ENCODE measurements at places on chromosomes 13 and 19.

DNA sequence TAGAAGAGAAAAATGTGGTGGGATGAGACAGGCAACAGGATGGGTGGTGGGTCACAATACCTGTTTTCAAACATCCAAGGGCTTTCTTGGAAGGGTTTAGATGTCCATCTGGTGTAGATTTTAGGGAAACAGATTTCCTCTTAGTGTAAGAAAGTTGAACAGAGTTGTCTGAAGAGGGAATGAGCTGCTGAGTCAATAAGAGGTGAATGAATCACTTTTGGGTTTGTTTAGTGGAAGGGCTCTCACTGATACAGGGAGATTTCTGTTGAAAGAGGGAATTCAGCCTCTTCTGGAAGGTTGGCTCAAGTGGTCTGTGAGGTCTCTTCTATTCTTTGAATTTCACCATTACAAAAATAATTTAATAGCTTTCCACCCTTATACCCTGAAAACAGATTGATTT is 54.6 kb downstream of the LACC1 start:
- no peak for DNase-seq

- no peak for DNase-seq
Observed at GRCh38 chr13:26673890-26674289, 86.7 kb downstream of the GPR12 start.

DNA sequence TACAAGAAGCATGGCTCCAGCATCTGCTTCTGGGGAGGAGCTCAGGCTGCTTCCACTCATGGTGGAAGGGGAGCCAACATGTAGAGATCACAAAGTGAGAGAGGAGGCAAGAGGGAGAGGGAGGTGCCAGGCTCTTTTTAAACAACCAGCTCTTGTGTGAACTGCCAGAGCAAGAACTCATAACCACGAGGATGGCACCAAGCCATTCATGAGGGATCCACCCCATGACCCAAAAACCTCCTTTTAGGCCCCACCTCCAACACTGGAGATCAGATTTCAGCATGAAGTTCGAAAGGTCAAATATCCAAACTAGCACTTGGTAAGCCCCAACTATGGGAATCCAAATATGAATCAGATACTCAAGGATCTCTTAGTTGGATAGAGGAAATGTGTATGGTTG is 131.2 kb downstream of the RXFP2 start:
- DNase-seq: peak; percentile 52

DNA sequence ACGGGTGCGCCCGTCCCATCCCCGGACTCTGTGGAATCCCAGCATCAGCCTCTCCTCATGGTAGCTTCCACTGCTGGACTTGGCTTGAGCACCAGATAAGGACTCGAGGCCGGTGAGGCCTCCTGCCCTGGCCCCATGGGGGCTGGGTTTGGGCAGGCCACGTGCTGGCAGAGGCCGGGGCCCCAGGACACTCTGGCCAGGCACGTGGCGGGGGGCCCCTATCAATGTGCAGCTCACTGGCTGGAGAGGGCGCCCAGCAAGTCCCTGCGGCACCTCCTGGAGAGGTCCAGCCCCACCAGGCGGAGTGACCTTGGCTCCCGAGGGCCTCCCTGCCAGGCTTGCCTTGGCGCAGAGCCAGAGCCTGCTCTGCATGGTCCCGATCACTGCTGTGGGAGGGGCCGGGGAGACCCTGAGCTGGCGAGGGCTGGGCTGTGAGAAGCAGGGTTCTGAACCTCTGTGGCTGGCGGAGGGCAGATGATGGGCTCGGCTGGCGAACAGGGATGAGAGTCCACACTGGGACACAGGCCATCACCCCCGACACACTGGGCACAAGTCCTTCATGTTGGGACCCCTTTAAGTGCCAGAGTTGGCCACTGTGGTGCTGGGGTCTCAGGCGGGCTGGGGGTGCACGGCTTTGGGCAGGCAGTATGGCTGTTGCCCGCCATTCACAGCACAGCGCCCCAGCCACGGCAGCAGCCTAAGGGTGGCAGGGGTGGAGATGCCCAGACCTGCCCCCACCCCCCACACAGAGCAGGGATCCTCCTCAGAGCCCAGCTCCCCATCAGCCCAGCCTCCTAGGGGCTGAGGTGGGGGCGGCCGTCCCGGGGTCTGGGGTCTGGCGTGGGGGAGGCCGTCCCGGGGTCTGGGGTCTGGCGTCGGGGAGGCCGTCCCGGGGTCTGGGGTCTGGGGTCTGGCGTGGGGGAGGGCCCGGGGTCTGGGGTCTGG is 19.1 kb downstream of the CEBPG start:
- DNase-seq: no peak

DNA sequence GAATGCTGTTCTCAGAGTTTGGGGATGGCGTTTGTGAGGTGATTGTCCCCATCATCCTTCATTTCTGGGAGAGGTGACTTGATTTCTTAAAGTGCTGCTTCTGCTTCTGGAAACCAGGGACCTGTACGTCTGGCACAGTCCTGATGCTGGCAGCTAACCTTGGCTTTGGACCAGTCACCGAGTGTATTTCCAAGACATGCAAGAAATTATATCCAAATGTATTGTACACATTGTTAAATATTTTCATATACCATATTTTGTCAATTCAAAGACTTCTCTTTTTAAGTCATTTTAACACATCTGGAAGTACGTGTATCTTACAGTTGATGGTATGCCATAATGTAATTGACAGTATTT is 97.4 kb downstream of the ARHGEF7 start:
- no peak for DNase-seq

- no peak for DNase-seq
Observed at GRCh38 chr13:29605860-29606526, 10.5 kb upstream of the SLC7A1 start.

- no peak for DNase-seq
Observed at GRCh38 chr19:41876847-41877832, at the start of gene CD79A. Gene CD79A (plus strand): TSS chr19:41877279. CDS start chr19:41877305, 26 bp downstream.

DNA sequence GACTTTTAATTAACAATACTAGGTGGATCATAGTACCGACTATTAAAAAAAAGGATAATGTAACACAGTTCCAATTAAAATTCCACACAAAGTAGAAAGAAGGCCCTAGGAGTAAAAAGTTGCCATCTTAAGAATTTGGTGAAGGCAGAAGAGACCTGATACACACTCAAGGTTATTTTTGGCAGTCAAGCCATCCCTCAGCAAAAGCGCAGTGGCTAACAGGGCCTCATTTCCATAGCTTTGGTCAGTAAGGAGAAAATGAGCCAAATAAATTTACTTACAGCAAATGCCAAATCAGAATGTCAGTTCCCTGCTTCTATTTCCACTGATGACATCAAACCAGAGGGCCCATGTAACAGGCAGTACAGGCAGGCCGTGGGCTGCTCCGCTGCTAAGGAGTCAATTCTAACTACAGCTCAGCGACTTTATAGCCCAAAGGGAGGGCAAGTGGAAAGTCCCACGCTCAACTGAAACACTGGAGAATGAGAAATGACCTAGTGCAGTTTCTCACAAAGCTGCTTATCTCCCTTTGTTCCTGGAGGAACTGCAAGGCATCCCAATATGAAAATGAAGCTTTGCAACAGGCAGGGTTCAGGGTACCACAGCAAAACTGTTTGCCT is 6.3 kb downstream of the ARGLU1 start:
- peak; percentile 59 for DNase-seq

DNA sequence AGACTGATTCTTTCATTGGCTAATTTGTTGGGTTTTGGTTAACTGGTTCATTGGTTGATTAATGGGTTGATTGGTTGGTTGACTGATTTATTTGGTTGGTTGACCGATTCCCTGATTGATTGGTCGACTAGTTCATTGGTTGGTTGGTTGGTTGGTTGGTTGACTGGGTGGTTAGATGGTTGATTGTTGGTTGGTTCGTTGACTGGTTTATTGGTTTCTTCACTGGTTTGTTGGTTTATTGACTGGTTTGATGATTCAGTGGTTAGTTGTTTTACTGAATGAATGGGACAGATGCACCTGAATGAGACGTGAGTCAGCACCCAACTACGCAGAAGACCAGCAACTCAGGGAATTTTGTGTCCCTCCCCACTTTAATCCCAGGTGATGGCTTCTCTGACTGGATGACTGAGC is 2.7 kb upstream of the NUP62 start:
- DNase-seq: no peak

GRCh38 chr19:46880431-46880830 is 19.6 kb downstream of the ARHGAP35 start:
- DNase-seq: no peak

DNA sequence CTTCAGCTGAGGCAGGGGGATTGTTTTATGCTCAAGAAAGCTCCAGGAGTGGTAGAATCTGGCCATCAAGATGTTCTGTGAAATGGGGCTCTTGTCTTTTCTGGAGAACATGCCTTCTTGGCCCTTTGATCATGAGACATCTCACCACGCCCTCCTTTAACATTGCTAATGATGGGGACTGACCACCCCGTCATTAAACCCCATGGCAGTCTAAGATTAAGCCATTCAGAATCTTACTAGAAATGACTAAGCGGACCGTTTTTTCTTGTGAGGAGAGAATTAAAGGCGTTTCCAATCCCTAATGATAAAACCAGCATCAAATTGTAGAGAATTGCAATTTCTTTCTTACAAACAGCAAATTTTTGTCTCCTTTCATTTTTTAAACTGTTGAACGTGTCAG is 89.4 kb downstream of the COL4A2 start:
- DNase-seq: no peak

- peak; percentile 6 for DNase-seq
Observed at GRCh38 chr13:91242652-91243051, 104.8 kb upstream of the MIR17HG start.

DNA sequence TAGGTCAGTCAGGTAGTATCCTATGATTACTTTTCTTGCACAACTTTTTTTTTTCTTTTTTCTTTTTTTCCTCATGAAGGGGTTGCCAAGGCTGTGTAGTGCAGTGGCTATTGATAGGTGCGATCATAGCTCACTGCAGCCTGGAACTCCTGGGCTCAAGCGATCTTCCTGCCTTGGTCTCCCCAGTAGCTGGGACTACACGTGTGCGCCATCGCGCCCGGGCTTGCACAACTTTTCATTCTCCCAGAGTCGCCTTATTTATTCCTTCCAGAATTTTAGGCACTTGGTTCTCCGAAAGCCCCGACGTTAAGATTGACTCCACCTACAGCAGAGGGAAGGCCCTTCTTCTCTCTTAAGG is 867 bp upstream of the ZNF613 start:
- no peak for DNase-seq

GRCh38 chr13:110528911-110529310 is 32.6 kb downstream of the RAB20 start:
- DNase-seq: no peak

DNA sequence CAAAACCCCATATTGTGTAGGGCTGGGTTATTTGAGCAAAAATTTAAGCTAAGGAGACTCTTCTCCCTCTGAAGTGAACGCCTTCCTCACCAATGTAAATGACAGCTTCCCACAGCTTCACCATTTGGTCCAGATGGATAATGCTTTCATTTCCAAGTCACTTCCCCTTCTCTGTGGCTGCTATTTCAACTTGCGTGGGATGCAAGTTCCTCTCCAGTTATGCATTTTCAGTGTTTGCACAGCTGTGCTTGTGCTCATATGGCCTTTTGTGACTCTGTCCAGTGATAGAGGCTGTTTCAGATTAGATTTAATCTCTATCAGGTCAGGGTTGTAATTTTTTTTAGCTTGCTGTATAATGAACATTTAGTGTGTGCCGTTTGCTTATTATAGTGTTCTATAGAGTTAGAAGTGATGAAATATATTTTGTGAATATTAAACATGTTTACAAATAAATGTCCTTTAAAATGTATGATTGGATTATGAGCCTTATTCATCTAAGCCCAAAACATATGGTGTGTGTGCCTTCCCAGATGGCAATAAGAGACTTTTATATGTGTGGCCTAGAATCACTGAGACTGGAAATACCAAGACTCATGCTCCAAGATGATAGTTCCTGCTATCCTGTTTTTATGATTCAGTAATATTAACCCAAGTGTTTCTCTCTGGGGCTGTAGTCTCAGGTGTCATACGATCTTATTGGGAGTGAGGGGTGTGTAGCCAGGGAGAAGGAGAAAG is 86.6 kb downstream of the TNFRSF19 start:
- no peak for DNase-seq

DNA sequence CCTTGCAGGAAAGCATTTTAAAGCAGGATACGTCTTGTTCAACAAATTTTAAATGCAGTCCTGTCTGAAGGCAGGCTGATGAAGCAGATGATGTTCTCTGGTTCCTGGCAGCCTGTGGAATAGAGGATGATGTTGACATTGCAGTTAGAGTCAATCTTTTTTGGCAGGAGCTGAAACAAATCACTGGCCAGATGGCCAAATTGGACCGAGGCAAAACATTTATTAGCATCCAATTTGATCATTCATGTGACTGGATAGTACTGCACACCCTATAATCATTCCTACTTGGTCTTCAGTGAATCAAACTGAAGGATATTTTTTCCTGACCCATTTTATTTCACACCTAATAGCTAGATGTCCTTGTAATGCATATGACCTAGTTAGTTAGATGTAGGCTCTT is 172.2 kb upstream of the SLC10A2 start:
- DNase-seq: no peak

- DNase-seq: no peak
Observed at GRCh38 chr13:37526710-37527473, 71.7 kb downstream of the POSTN start.

GRCh38 chr19:7492142-7492541 is 3.3 kb upstream of the PEX11G start:
- DNase-seq: peak; percentile 83

GRCh38 chr13:59371229-59371628 is 792.5 kb downstream of the DIAPH3 start:
- DNase-seq: no peak

DNA sequence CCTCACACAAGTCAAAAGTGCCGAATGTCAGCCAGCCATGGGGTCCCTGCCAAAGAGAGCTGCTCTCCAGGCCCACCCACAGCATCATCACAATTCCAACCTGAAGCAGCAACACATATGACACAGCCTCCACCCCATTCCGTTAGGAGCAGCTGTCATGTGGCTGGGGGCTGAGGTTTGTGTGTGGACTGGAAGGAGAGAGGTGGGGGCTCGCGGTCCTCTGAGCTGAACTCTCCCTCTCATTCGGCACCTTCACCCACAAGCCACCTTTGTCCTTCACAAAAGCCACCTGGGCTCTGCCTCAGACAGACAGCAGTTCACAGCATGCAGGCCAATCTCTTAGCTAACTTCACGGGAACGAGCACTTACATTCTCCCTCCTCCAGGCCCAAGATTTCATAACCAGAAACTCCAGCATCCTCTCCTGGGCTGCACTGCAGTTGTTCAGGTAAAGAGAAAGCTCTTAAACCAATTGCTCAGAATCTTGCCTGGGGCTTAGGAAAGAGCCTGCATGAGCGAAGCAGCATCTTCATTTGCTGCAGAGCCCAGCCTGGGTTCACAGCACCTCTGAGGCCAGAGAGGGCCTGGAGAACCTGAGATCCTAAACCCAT is 7.2 kb downstream of the RAB20 start:
- no peak for DNase-seq

DNA sequence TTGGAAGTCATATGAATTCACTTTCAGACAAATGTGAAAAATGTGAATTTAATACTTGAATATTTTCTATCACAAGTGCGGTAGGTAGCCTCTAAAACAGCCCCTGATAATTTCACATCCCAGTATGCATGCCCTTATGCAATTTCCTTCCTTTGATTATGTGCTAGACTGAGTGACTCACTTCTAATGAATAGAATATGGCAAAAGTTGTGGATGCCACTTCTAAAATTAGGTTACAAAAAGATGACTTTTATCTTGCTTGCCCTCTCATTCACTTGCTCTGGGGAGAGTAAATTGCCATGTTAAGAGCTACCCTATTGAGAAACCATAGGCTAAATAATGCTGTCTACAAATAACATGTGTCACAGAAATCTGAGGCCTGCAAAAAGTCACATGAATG is 402.5 kb upstream of the PCDH9 start:
- DNase-seq: no peak
